ENCODE measurements at places on chromosomes 11 and 22. TPM values are rescaled to one million over a fixed set of nuclear protein-coding genes. Genes with fewer than 3 reads are reported as not detected.

DNA sequence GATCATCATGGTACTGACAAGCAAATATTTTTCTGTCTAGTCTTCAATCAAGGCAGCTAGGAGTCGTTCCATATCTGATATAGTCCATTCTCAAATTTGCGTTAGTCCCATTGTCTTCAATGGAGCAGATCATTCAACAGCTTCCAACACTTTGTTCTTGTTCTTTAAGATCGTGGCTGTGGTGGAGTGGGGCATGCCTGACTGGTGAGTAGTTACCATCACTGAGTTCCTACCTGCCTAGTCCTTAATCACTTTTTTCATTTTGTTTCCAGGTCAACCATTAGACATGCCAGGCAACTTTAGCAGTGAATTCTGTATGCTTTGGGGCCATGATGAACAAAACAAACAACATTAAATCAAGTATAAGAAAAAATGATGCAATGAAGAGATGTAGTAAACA lies 693.1 kb upstream of the KIRREL3 start:
- DNase-seq = no peak

- no peak for DNase-seq
These were observed 8.6 kb downstream of the GAL start for GRCh38 chr11:68692871-68693483.

DNA sequence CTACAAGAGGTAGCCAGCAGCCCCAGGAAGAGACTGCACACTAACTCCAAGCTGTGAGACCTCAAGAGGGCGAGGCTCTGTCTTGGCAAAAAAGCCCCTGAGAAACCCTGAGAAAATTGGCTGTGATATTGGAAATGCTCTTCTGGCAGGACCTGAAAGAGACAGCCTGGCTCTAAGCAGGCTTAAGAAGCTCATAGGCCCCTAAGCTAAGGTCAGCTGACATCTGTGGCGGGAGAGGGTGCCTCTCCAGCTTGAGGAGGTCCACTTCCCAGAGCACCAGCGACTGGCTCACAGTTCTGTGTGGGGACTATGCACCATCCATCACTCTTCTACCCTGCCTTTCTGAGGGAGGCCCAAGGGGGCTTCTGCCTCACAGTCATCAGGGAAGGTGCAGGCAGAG lies 12.4 kb downstream of the PLEKHA7 start:
- no peak for DNase-seq

DNA sequence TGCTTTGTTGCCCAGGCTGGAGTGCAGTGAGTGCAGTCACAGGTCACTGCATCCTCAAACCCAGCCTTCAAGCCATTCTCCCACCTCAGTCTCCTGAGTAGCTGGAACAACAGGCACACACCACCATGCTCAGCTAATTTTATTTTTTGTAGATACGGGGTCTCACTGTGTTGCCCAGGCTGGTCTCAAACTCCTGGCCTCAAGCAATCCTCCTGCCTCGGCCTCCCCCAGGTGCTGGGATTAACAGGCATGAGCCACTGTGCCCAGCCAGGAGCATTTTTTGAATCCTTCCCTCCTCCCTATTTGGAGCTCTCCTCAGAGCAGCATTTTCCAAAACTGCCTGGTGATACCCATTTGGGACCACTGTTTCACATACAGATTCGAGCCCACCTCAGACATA lies 77.2 kb downstream of the NCAPD3 start:
- no peak for DNase-seq

- DNase-seq = no peak
These were observed 21.6 kb downstream of the PHLDB1 start for GRCh38 chr11:118628861-118629549.

- DNase-seq = no peak
These were observed 9.9 kb upstream of the TTLL1 start for GRCh38 chr22:43099095-43099494.

- no peak for DNase-seq
These were observed 111.4 kb upstream of the TBCEL start for GRCh38 chr11:120912504-120912903.

The STT3A gene
- 51.7 TPM for total RNA-seq

The MS4A6E gene
- not detected for total RNA-seq

The PKNOX2 gene
- total RNA-seq = 5.5 TPM

The C11orf86 gene
- not detected for total RNA-seq
